ENCODE measurements at places on chromosomes 3 and 15.

DNA sequence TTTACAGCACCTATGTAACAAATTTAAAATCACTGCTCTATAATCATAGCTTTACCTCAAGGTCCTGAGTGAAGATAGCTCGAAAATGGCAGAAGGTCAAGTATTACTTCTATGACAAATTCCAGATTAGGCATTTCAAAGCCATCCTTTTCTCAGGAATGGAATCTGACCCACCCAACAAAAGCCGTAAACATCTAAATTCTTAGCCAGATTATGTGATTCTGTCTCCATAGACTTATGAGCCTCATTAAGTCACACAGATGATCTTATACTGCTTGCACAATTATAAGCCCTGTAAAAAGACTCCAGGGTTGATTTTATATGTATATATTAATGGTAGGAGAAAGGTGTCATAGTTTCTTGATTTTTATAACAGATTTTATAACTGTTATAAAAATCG, 56.9 kb downstream of the CEP152 start:
- no peak for DNase-seq

- no peak for DNase-seq
Observed at GRCh38 chr3:124886168-124887056, 753 bp downstream of the ITGB5 start.

- no peak for DNase-seq
Observed at GRCh38 chr3:47583320-47584075, 4.8 kb upstream of the CSPG5 start.

DNA sequence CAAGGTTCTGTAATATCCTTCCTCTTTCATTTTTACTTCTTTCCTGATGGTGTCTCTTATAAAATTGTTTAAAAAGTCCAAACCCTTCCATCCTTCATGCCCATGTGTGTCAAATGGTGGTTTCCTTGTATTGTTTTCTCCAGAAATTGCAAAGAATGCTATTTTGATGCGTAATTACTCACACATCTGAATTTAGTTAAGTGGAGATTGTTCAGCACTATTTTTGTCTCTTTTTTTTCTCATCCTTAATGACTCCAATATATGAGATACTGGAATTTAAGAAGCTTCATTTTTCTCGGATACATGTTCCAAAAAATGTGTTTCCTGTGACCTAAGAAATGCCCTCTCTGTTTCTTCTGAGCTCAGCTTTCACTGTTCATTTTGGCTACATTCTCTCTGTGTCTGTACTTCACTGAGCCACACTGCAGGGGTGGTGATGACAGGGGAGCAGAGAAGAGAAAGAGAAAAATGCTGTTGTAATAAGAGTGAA, 799.8 kb downstream of the DIPK2A start:
- no peak for DNase-seq

- no peak for DNase-seq
Observed at GRCh38 chr3:147187687-147188086, 218.7 kb downstream of the ZIC4 start.

All from stimulated activated CD4-positive, alpha-beta T cell treated with anti-CD3 and anti-CD28 coated beads, TNF-alpha, amount 100 ng/mL, for 1 hour (primary cell).